ENCODE measurements at places on chromosomes 13 and 19.
A peak's percentile ranks its signal among the peaks of the same experiment; 100 is the strongest.

DNA sequence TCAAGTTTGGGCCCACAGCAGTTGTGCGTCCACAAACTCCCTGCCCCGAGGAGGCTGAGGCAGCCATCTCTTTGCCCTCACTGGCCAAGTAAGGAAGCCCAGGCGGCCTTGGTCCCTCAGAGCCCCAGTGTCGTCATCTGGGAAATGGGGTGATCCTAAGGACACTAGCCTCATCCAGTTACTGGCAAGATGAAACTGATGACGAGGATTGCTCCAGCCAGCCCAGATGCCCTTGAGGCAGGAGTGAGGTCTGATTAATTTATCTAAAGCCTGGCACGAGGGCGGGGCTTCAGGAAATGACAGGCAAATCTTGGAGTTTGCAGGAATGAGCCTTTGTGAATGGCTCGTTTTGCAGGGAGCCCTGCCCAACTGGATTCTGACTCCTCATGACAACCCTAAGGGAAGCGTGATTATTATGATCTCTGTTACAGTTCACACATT is 5.6 kb downstream of the LIPE start:
- DNase-seq, result no peak

GRCh38 chr13:32811297-32811800 is 204.9 kb upstream of the KL start:
- DNase-seq, result no peak

GRCh38 chr13:33081666-33082065 is 65.4 kb downstream of the KL start:
- DNase-seq, result no peak

DNA sequence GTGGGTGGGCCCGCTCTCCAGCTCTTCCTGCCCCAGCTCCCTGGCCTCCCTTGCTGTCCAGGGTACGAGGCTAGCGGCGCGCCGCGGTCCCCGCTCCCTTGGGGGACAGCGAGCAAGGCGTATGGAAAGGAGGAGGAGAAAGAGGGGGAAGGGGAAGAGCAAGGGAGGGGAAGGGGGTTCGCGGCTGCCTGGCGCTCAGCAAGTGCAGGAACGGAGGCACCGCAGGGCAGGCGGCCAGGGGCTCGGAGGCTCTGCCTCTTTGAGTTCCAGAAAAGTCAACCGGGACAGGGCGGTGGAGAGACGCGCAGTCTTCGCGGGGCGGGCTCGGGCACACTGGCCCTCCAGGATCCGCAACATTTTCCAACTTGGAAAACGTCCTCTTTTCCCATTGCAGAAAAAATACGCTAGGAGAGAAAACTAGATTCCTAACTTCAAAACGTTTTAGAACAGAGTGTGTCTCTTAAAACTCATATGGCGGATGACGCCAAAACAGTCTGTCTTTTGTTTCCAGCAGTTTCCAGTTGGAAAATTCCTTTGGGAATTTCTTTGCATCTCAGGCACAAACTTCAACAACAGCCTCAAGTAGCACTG is 23.1 kb upstream of the TNFRSF19 start:
- no peak for DNase-seq

DNA sequence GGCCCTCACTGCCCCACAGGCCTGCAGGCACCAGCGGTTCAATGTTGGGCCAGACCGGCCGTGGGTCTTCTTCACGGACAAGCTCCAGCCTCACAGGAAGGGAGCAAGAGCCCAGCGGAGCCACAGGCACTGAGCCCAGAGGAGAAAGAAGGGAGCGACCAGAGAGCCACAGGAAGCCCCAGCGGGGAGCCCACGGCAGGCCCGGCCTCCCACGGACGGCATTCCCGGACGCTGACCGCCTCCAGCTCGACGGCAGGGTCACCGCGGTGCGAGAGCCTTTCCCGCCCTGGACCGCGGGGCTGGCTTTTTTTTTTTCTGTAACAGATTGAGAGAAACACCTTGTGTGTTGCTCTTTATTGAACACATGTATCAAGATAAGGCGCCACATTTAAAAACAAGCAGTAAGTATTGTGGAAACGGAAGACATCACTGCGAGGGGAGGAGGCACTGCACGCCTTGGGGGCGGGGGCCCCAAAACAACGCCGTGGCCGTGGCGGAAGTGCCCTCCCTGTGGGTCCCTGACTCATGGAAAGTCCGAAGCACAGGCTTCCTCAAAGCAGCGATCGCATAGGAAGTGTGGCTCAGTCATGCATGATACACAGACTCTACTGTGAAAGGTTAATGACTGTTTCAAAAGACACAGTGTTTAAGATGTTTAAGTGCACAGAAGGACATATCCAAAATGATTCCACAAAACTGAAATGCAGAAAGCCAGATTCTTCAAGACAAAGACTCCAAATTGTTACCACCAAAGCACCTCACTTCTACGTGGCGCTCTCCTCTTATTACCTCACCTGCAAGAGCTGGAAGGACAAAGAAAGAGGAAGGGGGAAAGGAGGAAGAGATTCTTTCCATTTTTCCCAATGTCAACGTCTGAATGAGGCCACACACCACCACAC is 3.5 kb downstream of the RASA3 start:
- DNase-seq, result no peak

DNA sequence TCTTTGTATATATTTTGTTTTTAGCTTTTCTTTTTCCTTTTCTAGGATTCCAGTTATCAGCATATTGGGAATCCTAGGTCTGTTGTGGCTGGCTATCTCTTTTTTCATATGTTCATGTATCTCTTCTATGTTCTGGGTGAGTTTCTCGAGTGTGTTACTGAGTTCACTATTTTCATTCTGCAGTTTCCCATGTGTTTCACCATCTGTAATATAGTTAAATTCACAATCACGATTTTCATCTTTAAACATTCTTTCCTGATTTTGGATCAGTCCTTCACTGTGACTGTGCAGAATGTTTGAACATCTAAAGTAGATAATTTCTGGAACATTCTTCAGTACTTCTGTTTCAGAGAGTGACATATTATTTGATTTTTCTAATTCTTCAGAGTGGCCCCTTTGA is 862.1 kb downstream of the OLFM4 start:
- no peak for DNase-seq

DNA sequence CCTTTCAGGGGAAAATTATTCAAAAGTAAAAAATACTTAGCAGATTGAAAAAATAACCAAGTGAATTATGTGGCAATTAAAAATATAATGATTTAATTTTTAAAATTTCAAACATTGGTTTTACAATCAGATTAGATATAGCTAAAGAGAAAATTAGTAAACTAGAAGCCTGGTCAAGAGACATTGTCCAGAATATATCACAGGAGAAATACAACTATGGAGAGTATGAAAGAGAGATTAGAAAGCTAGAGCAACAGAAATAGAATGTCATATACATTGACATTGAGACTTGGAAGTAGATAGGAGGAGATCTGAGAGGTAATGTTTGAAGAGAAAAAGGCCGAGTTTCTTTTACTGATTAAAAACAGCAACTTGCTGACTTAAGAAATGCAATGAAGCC is 476.4 kb upstream of the SLC10A2 start:
- DNase-seq, result no peak

DNA sequence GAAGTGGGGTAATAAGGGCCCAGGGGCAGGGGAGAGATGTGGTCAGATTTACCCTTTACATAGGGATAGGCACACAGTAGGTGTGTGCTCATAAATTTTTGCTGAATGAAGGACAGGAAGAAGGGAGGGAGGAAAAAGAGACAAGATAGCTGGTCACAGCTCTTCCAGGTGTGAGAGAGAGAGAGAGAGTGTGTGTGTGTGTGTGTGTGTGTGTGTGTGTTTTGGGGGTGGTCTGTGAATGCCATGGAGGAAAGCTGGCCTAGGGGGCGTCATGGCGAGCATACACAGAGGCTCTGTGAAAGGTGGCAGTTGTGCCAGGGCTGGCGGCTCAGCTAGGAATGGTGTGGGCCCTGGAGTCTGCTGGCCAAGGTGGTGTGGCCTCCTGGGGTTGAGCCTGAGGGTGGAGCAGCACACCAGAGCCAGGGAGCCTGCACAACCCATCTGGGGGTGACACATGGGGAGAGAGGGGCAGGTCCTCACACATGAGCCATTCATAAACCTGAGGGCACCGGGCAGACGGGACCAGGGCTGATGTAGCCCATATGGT is 6.0 kb upstream of the PRX start:
- DNase-seq, result no peak

DNA sequence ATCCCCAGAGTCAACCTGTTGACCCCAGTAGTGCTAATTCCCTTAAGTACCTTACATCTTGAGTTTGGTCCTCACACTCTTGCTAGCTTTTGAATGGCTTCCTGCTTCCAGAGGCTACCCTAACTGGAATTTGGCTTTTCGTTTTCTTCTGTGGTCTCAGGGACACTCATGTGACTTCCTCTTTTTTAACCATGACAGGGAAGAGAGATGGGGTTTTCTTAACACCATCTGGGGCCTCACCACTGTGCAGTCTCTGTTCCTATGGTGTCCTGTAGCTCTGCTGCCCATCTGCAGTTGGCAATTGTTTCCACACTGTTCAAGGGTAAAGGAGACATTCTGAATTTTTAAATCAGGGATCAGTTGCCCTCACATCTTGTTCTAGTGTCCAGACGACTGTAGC is 66.7 kb downstream of the SLC10A2 start:
- DNase-seq, result no peak

DNA sequence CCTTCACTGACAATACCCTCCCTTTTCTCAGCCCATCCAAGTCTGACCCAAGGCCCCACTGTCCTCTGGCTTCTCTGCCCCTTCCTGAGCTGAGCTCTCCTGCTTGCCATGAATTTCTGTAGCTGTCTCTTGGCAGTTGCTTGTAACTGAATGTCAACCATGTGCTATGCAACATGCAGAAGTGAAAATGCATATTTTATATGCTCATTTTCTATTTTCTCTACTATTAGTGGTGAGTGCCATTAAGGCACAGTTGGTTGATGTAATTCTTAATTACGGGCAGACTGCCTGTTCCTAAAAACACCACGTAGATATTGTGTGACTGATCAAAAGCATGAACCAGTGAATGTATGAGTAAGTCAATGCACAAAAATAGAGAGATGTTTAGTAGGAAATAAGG is 29.6 kb downstream of the TNFSF11 start:
- no peak for DNase-seq

DNA sequence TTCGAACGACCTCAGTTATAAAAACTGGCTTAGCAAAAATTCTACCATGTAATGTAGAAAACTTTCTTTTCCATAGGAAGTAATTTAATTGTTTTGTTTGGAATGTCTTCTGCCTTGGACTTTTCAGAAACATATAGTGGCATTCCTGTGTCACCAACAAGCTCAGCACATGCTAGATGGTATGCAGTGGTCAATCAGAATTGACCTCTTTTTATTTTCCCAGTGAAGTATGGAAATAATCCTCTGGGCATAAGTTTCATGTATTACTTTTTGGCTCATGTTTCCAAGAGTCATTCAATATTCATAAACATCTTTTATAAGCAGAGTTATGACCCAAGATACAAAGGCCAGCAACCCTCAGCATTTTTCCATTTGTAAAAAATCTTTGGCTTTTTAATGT is 33.6 kb downstream of the NALCN start:
- DNase-seq, result no peak

GRCh38 chr19:6185093-6185834 is 49.8 kb downstream of the ACSBG2 start:
- DNase-seq, result no peak

DNA sequence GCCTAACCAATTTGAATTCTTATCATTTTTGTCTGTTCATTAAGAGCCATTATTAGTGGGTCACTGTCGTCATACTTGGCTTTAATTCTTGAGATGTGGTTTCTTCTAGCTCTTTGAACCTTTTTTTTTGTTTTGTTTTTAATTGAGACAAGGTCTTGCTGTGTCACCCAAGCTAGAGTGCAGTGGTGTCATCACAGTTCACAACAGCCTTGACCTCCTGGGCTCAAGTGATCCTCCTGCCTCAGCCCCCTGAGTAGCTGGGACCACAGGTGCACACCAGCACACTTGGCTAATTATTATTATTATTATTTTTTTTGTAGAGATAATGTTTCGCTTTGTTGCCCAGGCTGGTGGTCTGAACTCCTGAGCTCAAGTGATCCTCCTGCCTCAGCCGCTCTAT is 25.8 kb upstream of the LDLR start:
- no peak for DNase-seq

DNA sequence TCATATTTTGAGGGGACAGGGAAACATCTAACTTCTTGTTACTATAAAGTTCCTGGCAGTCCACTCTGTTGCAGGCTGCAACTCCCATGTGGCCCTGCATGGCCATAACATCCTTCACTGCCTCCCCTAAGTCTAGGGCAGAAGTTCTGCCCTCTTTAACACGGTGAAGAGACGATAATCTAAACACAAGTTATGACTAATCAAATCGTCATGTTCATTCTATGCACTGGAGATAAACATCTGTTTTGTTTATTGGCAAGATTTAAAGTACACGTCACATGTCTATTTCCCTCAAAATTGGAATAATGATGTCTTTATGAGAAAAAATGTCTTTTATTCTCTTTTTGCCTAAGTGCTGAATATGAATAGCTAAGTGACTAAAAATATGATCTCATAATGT is 1629.4 kb downstream of the PCDH9 start:
- DNase-seq, result no peak

- peak; percentile 99 for DNase-seq
Observed at GRCh38 chr19:58572818-58573657, at the start of gene MZF1. Gene MZF1, minus strand, starts transcription at chr19:58573335. Its CDS starts 1,946 bp downstream, at chr19:58571389.

GRCh38 chr13:24308068-24308445 is 1.3 kb upstream of the C1QTNF9 start:
- DNase-seq, result no peak

- peak; percentile 55 for DNase-seq
Observed at GRCh38 chr13:73215823-73216222, 157.0 kb downstream of the KLF5 start.

DNA sequence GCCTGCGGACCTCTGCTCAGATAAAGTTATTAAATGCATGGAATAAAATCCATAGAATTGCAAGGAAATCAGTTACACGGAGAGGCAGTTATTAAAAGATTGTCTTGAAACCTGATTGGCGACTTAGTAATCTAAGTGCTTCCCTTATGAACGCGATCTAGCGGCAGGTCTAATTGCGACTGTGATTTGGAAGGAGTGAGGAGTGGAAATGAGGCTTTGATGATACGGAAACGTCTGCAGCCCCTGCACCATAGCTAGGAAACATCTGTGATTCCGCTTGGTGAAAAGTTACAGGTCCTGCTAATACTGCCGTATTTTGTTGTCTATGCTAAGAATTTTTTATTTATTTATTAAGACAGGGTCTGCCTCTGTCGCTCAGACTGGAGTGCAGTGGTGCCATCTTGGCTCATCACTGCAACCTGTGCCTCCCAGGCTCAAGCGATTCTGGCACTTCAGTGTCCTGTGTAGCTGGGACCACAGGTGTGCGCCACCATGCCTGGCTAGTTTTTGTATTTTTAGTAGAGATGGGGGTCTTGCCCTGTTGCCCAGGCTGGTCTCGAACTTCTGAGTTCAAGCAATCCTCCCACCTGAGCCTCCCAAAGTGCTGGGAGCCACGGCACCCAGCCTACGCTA is 887 bp downstream of the NDUFS7 start:
- DNase-seq, result no peak

GRCh38 chr13:63184693-63185092 is 1769.0 kb upstream of the PCDH20 start:
- DNase-seq, result no peak

- peak; percentile 40 for DNase-seq
Observed at GRCh38 chr19:8363803-8364771, at the start of gene ANGPTL4. Gene ANGPTL4, plus strand, starts transcription at chr19:8364155. Its CDS starts 167 bp downstream, at chr19:8364322.

GRCh38 chr19:55146705-55147273 is 2.2 kb downstream of the TNNT1 start:
- DNase-seq, result peak; percentile 68

Data from Calu3 (cell line).